Right cardiac atrium (tissue), 5 donors: ENCODE measurements at places on chromosomes 7 and 10. TPM values are rescaled to one million over a fixed set of nuclear protein-coding genes. Genes with fewer than 3 reads are reported as not detected.

Gene SYT15
- total RNA-seq = 4.1 TPM

Gene MTPN
- total RNA-seq = 113 TPM

Gene GRID1
- 0.06 TPM for total RNA-seq

Gene ATOH7
- not detected for total RNA-seq

Gene VSIR
- total RNA-seq = 55.1 TPM

Gene COL13A1
- total RNA-seq = 12.4 TPM

Gene TMEM270
- total RNA-seq = not detected

Gene GJD4
- total RNA-seq = not detected

Gene GPNMB
- 246 TPM for total RNA-seq

Gene PNLIPRP2
- total RNA-seq = not detected

Gene DIP2C
- total RNA-seq = 23.7 TPM

Gene IFIT5
- 16.7 TPM for total RNA-seq

Gene C10orf67
- 0.33 TPM for total RNA-seq

Gene NRCAM
- 1.1 TPM for total RNA-seq

Gene ICA1
- total RNA-seq = 70.0 TPM

Gene SSBP1
- total RNA-seq = 91.0 TPM

Gene LIPF
- total RNA-seq = not detected

Gene CPN1
- not detected for total RNA-seq

Gene LRCH4
- 29.0 TPM for total RNA-seq

Gene FBH1
- total RNA-seq = 82.1 TPM

Gene FAM25G
- not detected for total RNA-seq

Gene AKR1D1
- not detected for total RNA-seq

Gene PRLHR
- not detected for total RNA-seq

Gene PRPS1L1
- not detected for total RNA-seq

Gene SPDYE9
- total RNA-seq = not detected

Gene ITGA8
- total RNA-seq = 4.9 TPM

Gene ZP3
- total RNA-seq = 2.5 TPM

Gene TMEM225B
- total RNA-seq = 0.36 TPM

Gene SAP25
- 1.3 TPM for total RNA-seq

Gene VKORC1L1
- total RNA-seq = 21.2 TPM
